ENCODE measurements at places on chromosomes 12 and 14. TPM values are rescaled to one million over a fixed set of nuclear protein-coding genes. Genes with fewer than 3 reads are reported as not detected.

DNA sequence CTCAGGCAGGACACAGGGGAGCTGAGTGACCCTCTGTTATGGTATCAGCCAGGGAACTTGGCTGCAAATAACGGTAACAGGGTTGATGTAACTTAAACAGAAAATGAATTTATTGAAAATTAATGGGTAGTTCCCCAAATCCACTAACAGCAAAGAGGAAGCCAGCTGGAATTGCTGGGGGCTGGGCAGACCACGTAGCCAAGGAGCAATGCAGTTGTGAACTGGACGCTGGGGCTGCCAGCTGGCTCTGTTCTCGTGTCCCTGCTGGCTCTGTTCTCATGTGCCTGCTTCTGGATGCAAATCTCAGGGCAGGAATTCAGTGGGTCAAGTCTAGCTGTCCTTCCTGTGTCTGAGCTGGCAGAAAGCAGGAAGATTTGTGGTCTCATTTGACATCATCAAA, 1383.3 kb upstream of the TMEM132C start:
- no peak for DNase-seq

- DNase-seq: no peak
These were observed 3.4 kb downstream of the ARG2 start for GRCh38 chr14:67623114-67623513.

DNA sequence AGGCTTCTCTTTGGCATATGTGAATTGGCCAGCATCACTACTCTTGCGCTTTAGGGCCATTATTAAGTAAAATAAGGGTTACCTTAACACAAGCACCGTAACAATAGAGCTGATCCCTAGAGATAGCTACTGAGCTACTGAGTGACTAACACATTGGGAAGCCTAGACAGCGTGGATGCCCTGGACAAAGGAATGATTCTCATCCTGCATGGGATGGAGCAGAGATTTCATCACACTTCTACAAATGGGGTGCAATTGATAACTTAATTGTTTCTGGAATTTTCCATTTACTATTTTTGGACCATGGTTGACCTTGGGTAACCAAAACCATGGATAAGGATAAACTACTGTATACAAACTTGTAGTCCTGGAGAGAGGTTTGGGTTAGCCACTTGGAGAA, 57.1 kb downstream of the FBXO34 start:
- DNase-seq: no peak

The ABHD4 gene
- total RNA-seq: 9.1 TPM

DNA sequence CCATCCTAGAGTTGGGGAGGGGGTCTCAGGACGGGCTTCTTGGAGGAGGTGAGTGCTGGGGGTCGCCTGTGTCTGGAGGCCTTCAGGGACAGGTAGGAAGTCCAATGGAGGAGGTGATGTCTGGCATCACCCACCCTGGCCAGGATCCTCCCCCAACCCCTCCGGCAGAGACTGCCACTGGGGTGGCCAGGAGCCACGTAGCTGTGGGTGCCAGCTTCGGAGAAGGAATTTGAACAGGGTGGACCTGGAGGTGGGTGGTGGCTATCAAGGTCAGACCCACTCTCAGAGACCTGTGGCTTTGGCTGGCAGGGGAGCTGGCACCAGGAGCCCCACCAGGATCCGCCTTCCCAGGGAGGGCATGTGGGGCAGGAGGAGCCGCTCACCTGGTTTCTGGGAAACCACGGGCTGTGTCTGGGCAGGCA, 9.1 kb downstream of the CEP170B start:
- DNase-seq: no peak

DNA sequence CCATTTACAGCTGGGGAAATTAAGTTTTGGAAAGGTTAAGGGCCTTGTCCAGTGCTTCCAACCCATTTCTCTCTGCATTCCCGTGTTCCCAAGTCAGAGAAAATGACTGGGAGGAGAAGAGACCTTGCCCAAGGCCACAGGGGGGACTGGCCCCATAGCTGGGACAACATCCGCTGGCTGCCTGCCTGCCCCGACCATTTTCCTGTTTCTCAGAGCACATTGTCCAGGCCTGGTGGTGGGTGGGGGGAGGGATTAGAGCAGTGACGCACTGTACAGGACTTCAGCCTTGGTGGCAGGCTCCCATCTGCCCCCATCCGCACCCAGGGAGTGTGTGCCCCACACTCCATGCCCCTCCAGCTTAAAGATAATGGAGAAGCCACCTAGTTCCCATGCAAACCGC, 27.7 kb downstream of the DIO3 start:
- DNase-seq: no peak

The KRT85 gene
- not detected for total RNA-seq

The MYH7 gene
- 0.05 TPM for total RNA-seq

DNA sequence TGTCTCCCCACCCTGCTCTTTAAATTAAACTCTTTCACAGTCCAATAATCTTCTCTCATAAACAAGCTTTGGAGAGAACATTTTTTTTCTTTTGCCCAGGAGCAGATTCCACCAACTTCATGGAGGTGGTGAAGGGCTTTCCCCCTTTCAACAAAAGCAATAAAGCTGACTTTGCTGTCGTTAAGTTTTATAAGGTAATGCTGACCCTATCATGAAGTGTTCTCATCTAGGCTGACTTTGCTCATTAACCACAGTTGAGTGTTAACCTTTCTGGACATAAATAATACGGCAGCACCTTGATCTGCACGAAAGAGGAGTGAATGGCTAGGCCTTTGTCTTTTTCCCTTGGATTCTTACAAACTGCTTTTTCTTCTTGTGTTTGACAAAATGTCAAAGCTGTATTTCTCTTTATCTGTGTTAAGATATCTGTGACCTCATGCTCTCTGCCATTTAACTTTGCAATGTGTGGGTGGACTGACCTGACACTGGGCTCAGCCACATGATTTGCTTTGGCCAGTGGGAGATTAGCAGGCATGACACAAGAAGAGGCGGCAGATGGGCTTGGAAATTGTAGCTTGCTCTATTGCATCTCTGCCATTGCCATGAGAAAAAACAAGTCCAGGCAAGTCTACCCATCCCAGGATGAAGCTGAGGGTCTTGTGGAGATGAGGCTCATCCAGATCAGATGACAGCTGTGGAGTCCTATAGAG, 470.9 kb upstream of the CCDC196 start:
- no peak for DNase-seq

- DNase-seq: no peak
These were observed 142.2 kb downstream of the BMP4 start for GRCh38 chr14:53814392-53814791.

The RPS6KL1 gene
- total RNA-seq: 1.3 TPM

All from SK-MEL-5 (cell line).